T1000 (cell line): ENCODE measurements at places on chromosomes 3 and 15.

DNA sequence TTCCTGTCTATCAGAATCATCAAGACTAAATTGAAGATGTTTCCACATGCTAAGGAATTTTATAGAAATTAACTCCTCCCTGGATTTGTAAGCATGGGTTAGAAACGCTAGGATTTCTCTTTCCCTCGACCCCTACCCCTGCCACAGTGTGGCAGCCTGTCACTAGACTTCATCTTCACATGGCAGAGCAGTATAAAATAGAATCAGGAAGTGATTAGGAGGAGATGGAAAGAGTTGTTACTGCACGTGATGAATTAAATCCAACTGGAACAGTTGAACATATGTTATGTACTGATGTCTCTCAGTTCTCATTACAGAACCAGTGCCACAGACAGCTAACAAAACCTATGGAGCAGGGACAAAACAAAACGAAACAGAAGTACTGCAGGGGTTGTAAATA lies 130.0 kb upstream of the BNIP2 start:
- no peak for DNase-seq

- peak; percentile 66 for DNase-seq
These were observed 31.4 kb downstream of the HRH1 start for GRCh38 chr3:11185564-11186317.

- DNase-seq: no peak
These were observed 423.6 kb upstream of the ARL6 start for GRCh38 chr3:97340940-97341339.

- no peak for DNase-seq
These were observed 1025.6 kb downstream of the NSUN3 start for GRCh38 chr3:95088464-95088863.

DNA sequence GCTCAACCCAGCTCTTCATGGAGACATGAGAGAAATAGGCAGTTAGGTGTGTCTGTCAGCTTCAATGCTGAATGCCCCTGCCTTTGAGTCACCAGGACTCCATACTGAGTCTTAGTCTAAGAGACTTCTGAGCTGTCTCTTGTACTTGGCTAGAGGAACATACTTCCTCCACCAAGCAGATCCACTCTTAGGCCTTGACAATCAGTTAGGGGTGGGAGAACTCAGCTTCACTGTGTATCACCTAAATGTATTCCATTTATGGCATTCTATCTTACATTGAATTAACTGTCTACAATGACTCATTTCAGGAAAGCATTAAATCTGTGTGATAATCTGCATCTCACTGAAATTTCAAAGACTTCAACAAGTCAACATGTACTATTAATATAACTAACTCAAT lies 66.0 kb downstream of the STAC start:
- DNase-seq: no peak

- no peak for DNase-seq
These were observed 48.5 kb upstream of the TRA2B start for GRCh38 chr3:185986198-185986777.

DNA sequence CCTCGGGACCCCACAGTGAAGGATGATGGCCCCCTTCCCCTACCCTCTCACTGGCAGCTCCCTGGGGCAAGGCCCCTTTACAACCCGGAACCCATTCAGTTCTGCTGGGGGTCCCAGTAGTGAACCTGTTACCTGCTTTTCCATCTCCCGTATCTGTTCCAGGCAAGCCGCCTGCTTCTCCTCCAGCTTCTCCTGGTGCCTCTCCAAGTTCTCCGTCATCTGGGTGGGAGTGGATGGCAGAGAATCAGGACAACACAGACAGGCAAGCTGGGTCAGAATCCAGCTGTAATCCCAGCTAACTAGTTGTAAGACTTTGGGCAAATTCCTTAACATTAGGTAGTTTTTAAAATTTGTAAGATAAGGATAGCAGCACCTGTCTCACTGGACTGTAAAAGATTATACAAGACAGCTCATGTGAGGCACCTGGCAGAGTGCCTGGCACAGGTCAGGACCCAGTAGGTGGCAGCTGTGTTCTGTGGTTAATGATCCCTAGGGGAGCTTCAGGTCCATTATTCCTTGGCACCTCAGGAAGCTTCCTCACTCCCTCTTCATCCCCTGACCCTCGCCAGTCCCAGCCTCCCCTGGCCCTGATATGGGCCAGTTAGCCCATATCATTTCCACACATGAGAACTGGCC lies 6.4 kb upstream of the ANKRD63 start:
- no peak for DNase-seq

GRCh38 chr3:11835028-11835639 lies 11.6 kb downstream of the TAMM41 start:
- no peak for DNase-seq

DNA sequence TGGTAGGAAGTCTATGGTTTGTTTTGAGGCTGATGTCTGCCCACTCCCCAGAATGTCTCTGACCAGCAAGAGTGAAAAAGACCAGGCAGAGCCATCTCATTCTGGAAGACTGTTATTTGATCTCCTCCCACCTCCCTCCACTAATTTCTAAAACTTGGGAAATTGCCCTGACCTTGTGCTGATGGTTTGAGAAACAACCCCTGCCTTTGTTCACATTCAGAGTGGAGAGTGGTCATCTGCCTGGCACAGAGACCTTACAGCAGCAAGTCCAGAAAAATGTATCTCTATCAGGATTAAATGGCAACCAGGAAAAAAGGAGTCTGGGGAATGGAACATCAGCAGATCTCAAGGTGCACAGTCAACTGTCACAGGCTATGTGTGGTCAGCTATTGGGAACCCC lies 25.7 kb downstream of the SPATA12 start:
- no peak for DNase-seq
